GM23338 (cell line): ENCODE measurements at places on chromosomes 5 and 9. TPM values are rescaled to one million over a fixed set of nuclear protein-coding genes. Genes with fewer than 3 reads are reported as not detected.
A peak's percentile ranks its signal among the peaks of the same experiment; 100 is the strongest.

GRCh38 chr5:150649108-150650020 lies 8.9 kb downstream of the SYNPO start:
- DNase-seq, result no peak

- no peak for DNase-seq
Measured at GRCh38 chr5:67090593-67090992, 106.0 kb downstream of the CD180 start.

MYOZ3 gene
- 13.8 and 26.4 TPM in 2 replicates for total RNA-seq

RGMB gene
- total RNA-seq, result 34.1 and 34.3 TPM in 2 replicates

HSPB3 gene
- total RNA-seq, result not detected in 2 replicates

- DNase-seq, result no peak
Measured at GRCh38 chr9:108413809-108414208, 442.0 kb downstream of the ACTL7B start.

KIF4B gene
- 0.04 TPM in 1 of 2 replicates, not detected in the other for total RNA-seq

- DNase-seq, result peak; percentile 98
Measured at GRCh38 chr9:137021979-137022661, 5.9 kb downstream of the ABCA2 start.
